ENCODE measurements at places on chromosomes 12 and 14.

GRCh38 chr14:57823015-57823660, 42.8 kb downstream of the SLC35F4 start:
- DNase-seq = no peak

DNA sequence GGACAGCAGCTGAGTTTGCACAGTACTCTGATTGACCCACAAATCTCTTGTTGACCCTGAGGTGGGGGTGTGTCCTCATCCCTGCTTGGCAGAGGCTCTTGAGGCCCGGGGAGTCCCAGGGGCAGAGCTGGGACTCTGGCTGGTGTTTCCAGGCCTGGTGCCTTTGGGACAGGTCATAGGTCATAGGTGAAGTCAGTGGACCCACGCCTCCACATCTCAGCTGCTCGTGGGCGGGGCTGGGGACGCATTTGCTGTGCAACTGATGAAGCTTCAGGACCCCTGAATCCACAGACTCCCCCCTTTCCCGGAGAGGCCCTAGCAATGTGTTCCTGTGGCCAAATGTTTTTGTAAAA, 408 bp upstream of the CACNA2D4 start:
- no peak for DNase-seq

DNA sequence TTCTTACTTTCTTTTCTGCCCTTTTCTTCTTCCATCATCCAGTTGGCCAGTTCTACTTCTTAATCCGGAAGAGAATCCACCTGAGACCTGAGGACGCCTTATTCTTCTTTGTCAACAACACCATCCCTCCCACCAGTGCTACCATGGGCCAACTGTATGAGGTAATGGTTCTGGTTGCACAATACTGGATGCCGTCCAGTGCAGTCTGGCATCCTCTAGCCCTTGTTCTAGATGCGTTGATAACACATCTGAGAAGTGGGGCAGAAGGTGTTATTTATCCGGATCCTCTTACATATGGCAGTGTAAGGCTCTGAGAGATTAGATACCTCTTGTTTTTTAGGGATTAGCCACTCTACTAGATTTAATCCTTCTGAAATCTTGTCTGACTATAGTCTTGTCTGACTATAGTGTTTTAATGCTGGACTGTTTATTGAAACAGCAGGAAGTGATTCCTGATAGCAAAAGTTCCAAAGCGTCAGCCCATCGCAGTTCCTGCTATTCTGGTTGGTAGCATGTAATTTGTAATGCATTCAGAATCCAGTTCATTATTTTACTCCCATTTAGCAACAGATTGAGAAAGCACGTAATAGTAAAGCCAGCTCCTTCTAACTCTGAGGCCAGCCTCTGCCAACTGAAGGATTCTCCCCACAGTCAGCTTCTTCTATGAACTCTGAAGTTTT, 7.9 kb downstream of the GABARAPL1 start:
- no peak for DNase-seq

- DNase-seq = no peak
These were observed 89.0 kb downstream of the RFX4 start for GRCh38 chr12:106671840-106672239.

- DNase-seq = peak; percentile 35
These were observed 760 bp downstream of the ACTN1 start for GRCh38 chr14:68978172-68978911.

DNA sequence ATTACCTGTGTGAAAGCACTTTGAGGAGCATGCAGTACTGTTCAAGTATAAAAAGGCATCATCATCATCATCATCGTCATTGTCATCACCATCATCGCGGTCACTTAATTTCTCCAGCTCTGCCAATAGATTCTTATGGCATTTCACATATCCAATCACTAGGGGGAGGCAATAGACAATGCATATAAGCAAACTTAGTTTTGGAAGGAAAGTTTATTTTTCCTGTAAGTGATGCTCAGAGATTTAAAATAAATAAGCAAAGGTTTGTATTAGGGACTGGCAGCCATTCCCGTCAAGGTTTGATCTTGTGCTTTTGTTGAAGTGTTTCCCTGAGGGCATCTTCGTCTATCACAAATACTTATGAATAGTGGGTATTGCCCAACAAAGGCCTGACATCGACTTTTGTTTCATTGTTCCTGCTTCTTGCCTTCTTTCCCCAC, 127.4 kb downstream of the KTN1 start:
- peak; percentile 6 for DNase-seq

DNA sequence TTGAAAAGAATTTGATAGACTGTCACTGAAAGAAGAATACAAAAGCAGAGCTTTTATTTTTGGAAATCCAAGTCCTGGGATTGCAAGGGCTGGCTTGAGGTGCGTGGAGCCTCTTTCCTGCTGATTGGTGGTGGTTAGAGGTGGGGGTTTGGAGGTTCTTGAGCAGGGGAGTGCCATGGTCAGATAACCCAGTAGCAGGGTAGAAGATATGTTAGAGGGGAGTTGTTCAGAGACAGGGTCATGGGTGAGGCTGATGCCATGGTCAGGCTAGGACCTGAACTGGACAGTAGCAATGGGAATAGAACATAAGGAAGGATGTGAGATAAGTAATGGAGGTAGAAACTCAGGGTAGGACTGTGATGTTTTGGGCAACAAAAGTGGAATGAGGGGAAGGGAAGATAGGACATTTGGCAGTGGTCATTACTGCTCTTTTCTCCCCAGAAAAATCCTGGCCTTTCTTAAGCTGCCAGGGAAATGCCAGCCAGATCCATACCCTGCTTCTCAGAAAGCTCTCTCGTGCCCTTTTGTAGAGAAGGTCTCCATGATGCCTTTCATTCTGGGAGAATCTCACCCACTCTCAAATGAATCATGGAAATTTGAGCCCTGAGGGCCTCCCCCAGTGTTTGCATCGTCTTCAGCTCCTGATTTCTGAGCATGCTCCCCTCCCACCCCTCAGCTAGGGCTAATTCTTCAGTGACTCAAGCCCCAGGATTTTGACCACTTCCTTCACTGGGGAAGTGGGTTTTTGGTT, 9.5 kb downstream of the EMP1 start:
- DNase-seq = no peak

DNA sequence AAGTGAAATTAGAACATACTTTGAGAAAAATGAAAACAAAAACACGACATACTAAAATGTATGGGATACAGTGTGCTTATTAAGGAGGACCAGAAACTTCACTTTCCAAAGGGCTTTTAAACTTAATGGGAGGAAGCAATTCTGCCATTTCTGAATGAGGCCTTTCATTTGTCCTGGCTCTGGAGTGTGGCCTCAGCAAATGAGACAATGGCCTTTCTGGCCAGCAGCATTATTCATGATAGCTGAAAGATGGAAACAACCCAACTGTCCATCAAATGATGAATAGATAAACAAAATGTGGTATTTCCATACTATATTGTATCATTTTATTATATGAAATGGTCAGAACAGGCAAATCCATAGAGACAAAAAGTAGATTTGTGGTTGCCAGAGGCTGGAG, 338.6 kb downstream of the CEP128 start:
- no peak for DNase-seq
